GM19239 (cell line): ENCODE measurements at places on chromosomes 6 and 20.

DNA sequence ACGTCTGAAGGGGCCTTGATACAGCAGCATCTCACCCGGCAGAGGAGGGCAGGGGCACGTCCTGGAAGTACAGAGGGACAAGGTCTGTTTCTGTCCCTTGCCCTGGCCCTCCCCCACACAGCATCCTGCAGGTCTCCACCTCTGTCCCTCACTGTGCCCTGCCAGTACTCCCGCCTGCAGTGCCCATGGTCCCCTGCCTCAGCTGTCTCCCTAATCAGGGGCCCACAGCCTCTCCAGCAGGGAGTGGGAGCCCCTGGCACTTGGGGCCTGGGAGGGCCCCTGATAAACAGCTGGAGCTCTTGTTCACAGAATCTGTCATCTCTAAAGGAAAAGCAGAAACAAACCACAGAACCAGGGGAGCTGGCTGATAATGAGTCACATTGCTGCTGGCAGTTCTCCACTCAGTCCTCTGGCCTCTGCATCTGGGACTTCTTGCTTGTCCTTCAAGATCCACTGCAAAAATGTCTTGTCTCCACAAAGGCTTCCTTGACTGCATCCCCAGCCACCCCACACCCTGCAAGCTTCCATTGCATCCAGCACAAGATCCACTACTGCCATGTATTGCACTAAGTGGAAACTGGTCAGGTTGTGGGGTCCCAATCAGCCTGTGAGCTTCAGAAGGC is 33.2 kb upstream of the TAF8 start:
- no peak for DNase-seq

- DNase-seq = no peak
Observed at GRCh38 chr6:98957450-98957849, 9.7 kb upstream of the FBXL4 start.

GRCh38 chr6:34537922-34538550 is 18.1 kb downstream of the SPDEF start:
- DNase-seq = no peak

DNA sequence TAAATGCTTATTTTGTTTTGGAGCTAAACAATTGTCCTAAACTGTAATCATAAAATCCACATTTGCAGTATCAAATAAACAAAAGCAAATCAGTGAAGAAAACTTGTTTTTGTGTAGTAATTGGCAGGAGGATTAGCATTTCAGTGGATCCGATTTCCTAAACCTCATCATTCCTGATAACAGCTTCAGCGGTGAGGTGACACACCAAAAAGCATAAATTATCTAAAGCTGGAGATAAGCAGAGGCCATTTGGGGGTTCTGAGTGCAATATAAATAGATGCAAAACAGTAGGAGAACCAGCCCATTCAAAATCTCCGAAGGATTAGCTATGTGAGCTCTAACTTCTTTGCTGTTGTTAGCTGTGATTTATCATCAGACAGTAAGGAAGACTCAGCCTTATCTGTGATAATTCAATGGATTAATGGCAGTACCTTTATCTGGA is 235.8 kb downstream of the EPHA7 start:
- DNase-seq = no peak

DNA sequence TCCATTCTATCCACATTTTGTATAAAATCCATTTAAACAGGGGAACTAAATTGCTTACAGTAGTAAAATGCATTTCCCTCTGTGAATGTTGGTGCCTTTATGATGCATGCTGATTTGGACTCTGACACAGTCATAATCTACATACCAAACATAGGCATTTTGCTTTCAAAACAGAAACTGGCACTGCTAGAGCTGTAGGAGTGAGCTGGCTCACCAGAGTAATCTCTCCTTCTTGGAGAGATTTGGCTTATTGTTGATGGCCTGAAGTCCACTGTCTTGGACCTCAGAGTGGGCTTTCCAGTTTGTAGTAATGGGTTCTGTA is 363.2 kb upstream of the FLRT3 start:
- no peak for DNase-seq

DNA sequence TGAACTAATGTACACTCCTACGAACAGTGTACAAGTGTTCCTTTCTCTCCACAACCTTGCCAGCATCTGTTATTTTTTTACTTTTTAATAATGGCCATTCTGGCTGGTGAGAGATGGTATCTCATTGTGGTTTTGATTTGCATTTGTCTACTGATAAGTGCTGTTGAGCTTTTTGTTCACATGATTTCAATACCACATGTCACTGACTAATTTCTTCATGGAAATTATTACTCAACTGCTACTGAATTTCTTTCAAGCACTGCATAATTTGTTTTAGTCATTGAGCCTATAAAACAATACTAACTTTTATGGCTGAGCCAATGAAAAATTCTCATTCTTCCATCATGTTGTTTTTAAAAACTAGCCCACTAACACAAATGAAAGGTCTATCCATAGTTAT is 115.4 kb downstream of the FRK start:
- DNase-seq = no peak

- DNase-seq = no peak
Observed at GRCh38 chr6:84411060-84411629, 183.7 kb upstream of the CEP162 start.

- no peak for DNase-seq
Observed at GRCh38 chr6:134873500-134874388, 76.2 kb downstream of the ALDH8A1 start.

DNA sequence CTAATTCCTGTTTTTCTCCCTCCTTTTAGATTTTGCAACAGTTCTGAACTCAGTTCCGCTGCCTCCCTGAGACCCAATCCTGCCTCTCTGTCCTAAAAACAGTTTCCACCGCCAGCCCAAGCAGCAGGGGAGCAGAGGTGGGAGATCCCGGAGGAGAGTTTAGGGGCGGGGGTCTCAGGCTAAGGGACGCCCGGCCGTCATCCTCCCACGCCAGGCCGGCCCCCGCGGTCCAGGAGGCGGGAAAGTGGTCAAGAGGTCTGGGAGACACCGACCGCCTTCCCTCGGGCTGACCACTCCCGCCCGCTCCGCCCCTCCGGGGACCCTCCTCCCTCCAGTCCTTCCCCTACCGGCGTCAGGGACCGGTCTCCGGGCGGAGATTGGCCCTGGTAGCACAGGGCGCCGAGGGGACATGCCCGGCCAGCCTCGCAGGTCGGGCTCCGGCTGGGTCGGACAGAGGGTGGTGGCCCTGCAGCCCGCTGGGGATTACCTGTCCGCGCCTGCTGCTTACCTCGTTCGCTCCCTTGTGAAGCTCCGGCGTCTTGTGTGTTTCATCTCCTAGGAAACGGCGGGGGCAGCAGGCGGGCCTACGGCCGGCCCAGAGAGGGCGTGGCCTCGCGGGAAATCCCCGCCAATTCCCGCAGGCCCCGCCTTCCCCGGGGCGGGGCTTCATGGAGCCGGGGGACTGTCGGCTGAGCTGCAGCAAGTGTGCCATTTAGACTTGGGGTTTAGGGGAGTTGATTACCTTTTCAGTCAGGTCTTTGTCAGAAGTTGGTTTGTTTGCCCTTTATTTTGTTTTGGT is at the start of gene MAK:
MAK (minus strand) TSS at position 545 of the 799 bp plus-strand sequence. CDS start 7,891 bp downstream, outside the sequence.
- DNase-seq = peak; percentile 90

DNA sequence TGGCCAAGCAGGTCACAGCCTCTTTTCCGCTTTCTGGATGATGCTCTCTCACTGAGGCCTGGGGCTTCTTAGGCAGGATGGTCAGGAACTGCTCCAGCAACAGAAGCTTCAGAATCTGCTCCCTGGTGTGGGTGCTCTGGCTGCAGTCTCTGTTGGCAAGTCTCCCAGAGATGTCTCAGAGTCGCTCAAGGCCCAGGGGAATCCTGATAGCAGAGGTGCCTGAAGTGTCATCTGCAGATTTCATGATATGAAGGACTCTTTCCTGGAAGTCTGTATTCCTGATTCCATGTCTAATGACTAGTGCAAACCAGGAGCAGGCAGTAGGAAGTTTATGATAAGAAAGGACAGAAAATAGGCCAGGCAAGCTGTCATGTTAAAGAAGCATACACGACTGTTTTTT is 20.3 kb downstream of the ZSCAN31 start:
- DNase-seq = no peak

- DNase-seq = no peak
Observed at GRCh38 chr20:19867940-19868371, 109.9 kb downstream of the RIN2 start.

- no peak for DNase-seq
Observed at GRCh38 chr6:80991316-80991715, 761.2 kb downstream of the TENT5A start.

- no peak for DNase-seq
Observed at GRCh38 chr20:44235702-44236101, 11.4 kb upstream of the GDAP1L1 start.

DNA sequence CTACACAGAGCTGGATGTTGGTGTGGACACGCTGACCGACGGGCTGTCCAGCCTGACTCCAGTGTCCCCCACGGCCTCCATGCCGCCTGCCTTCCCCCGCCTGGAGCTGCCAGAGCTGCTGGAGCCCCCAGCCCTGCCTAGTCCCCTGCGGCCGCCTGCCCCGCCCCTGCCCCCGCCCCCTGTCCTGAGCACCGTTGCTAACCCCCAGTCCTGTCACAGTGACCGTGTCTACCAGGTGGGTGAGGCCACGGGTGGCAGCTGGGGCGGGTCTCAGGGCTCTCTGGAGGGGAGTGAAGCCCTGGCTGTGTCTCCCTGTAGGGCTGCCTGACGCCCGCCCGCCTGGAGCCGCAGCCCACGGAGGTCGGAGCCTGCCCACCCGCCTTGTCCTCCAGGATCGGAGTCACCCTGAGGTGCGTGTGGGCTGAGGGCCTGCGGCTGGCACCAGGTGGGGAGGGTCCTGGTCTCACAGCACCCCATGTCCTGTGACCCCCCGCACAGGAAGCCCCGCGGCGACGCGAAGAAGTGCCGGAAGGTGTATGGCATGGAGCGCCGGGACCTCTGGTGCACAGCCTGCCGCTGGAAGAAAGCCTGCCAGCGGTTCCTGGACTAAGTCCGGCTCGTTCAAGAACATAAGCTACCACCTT is 2.9 kb downstream of the SLC2A4RG start:
- DNase-seq = no peak

DNA sequence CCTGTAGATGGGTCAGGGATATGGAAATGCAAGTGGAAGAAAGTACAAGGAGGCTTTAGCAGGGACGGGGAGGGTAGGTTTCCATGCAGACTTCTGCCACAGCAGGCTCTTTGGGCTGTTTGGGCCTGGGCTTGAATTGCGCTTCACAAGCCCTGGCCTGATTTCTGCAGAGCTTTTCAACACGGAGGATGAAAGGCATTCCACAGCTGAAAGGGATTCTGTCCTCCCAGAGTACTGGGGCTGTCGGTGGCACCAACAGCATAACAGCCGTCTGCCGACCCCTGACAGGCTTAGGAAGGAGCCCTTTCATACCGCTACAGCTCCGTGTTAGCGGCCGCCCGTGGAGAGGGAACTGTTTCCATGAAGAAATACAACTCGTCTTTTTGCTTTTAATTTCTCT is 22.9 kb upstream of the TBC1D7 start:
- no peak for DNase-seq

DNA sequence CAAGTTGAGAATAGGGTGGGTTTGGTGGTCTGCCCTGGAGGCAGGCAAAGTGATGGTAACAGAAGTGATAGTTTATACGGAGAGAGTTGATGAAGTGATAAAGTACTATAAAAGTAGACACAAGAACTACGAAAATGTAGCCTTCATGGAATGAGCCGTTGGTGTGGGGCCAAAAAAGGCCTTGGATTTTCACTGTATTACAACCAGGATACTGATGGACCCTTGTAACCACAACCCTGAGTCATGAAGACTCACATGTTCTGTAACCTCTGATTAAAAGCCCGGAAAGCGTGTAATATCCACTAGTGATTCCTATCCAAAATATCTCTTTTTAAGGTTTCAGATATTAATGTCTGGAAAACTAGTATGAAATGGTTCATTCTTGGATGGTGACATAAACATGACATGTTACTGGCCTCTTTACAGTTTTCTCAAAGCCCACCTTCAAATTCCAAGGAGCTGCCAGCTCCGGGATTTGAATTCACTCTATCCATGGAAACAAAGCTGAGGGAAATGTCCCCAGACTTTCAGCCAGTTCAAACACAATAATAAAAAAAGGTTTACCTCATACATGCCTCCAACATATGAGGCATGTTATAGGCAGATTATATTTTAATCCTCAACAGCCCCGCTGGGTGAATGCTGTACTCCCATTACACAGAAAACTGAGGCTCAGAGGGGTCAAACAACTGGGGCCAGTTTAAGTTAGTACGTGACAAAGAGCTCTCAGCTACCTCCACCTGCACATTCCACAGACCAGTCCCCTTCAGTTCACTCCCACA is 55.4 kb downstream of the MRPL14 start:
- DNase-seq = no peak

DNA sequence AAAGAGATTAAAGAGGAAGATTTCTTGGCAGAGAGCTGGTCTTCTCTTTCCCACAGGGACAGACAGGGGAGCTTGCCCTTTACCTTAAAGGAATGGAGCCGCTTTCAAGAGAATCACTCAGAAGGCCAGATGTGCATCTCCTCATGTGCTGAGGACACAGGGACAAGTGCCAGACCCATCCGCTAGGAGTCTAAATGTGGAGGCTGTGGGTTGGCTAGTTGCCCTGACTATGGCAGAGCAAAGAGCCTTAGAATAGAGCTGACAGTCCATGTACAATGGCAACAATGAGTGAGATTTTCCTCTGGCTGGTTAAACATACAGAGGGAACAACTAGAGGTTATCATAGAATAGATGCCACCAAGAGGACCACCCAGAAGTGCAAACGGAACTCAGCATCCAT is 7.3 kb upstream of the DOK5 start:
- DNase-seq = no peak

GRCh38 chr20:43954704-43955061 is 40.0 kb downstream of the TOX2 start:
- no peak for DNase-seq

GRCh38 chr6:123855506-123855905 is 51.8 kb downstream of the NKAIN2 start:
- no peak for DNase-seq

- DNase-seq = no peak
Observed at GRCh38 chr20:23691675-23692074, 2.8 kb upstream of the CST4 start.

DNA sequence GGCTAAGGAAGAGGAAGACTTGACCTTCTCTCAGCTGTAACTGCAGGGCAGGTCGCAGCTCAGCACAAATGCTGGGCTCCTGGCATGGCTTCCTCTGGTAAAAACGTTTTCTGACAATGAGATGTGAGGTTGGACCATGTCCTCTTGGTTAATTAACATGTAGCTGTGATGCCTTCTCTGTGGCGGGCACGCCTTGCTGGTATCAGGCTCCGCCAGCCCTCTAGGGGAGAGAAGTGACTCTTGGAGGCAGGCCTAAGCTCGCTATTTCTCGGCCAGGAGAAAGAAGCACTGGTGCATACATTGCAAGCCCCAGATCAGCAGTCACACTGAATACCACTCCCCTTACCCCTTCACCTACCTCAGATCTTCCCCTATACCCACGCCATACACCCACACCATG is 65.0 kb downstream of the QRSL1 start:
- no peak for DNase-seq

DNA sequence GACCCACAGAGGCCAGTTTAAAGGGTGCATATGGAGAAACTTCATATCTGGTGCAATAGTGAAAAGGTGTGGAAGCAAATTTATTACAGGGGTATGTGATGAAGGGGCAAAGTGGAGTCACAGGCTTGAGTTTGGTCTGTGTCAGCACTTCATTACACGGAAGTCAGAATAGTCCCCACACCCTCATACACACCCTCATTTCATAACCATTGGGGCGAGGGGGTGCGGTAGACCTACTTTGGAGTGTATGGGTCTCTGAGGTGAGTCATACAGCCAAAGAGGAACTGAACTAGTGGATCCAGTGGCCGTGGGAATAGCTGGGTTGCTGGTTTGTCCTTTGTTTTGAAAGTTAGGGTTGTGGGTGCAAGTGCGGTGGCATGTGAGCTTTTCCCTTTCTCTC is 3.3 kb downstream of the TM9SF4 start:
- DNase-seq = no peak

GRCh38 chr6:4186385-4186784 is 51.0 kb upstream of the ECI2 start:
- DNase-seq = no peak

- DNase-seq = no peak
Observed at GRCh38 chr6:146902846-146903245, 301.4 kb upstream of the STXBP5 start.
